ENCODE measurements at places on chromosomes 16 and 17.
A peak's percentile ranks its signal among the peaks of the same experiment; 100 is the strongest.

GRCh38 chr16:25835126-25835525, 143.4 kb downstream of the HS3ST4 start:
- no peak for DNase-seq

- DNase-seq: no peak
Observed at GRCh38 chr17:10698096-10698818, 863 bp downstream of the ADPRM start.

DNA sequence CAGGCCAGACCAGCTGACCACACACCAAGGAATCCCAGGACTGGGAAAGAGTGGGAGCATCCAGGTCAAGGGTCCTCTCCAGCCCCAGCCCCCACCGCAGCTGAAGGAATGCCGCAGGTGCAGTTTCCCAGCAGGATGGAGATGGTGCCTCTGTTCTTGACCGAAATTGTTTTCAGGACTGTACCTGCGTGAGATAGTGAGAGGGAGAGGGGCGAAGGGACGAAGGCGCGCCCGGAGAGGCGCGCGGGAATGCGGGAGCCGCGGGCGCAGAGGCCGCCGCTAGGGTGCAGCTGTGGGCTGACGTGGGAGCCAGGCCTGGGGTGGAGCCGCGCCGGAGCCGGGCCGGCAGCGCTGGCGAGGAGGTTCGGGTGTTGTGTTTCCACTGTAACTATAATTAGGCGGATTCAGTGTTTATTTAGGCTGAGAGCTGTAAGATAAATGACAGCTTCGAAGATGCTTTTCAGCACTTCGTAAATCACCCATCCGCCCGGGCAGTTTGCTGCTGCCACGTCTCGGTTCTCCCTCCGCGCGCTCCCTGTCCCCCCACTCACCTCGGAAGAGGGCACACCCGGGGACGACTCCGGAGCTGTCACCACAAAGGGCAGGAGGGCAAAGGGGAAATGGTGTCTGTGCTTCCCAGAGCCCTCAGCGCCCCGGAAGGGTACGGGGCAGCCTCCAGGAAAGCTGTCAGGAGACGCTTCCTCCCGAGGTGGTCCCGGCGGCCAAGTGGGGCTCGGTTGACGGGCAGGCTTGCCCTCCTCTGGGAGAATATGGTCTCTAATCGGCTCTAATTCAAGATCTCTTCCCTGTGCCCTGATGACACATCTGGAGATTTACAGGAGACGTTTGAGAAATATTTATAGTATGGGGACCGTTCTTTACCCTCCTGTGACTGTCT, 38.2 kb downstream of the HOXB1 start:
- peak; percentile 37 for DNase-seq

- no peak for DNase-seq
Observed at GRCh38 chr17:59846394-59847165, 46.2 kb downstream of the TUBD1 start.

DNA sequence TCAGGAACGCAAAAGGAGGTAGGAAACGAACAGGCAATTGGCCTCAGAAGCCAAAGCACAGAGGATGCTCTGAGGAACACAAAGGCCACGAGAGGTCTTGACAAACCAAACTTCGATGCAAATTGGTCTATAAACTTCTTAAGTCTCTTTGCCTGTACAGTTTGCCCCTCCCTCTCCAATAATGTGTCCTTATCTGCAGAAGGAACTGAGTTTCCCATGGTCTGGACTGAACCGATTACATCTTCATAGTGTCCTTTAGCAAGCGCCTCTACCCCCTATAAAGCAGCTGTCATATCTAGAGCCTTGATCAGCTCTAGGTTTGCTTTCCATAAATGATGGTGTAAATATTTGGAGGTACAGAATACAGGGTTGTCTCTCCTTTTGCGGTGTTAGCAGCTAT, 3.1 kb upstream of the CDRT4 start:
- DNase-seq: no peak

DNA sequence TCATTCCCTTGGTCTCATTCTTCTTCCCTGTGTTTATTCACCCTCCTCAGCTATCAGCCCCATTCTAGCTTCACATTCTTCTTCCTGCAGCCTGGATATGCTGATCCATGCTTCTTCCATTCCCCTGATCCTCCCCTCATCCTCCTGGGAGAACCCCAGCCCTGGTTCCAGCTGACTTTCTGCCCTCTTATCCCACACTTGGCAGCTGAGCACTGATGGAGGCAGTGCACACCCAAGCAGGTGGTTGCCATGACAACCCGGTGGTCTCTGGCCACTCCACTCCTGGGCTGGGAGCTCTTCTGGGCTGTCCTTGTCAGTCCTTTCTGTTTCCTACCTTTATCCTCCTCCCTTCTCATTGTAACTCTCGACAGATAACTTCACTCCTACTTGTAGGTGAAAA, 16.7 kb upstream of the TUBG2 start:
- no peak for DNase-seq

DNA sequence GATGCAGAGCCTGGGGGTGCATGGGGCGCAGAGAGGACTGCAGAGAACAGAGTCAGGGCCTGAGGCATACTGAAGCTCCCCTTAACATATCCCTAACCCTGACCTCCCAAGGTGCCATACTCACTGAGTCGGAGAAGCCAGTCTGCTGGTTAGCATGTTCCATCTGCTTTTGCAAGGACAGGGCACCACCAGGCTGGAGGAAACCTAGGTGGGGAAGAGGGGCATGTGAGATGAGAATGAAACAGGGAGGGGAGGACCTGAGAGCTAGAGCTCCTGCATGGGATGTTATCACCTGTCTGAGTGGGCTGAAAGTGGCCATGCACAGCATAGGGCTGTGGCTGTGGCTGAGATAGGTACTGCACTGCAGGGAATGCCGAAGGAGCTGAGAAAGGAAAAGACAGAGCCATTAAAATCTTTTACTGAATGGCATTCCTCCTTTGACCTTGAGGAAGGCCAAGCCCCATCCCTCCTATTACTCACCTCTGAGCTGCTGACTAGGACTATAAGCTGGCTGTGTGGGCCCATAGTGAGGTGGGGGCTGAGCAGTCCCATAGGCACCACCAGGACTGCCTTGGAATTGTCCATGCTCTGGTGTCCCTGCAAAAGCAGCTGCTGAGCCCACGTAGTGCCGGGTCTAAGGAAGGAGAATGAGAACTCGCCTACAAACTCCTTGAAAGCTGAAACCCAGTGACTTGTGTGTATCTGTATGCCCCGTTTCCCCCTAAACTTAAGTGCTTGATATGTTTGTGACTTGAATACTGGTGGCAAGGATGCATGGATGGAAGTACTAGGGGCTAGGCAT, 1.9 kb downstream of the GPS2 start:
- DNase-seq: no peak

DNA sequence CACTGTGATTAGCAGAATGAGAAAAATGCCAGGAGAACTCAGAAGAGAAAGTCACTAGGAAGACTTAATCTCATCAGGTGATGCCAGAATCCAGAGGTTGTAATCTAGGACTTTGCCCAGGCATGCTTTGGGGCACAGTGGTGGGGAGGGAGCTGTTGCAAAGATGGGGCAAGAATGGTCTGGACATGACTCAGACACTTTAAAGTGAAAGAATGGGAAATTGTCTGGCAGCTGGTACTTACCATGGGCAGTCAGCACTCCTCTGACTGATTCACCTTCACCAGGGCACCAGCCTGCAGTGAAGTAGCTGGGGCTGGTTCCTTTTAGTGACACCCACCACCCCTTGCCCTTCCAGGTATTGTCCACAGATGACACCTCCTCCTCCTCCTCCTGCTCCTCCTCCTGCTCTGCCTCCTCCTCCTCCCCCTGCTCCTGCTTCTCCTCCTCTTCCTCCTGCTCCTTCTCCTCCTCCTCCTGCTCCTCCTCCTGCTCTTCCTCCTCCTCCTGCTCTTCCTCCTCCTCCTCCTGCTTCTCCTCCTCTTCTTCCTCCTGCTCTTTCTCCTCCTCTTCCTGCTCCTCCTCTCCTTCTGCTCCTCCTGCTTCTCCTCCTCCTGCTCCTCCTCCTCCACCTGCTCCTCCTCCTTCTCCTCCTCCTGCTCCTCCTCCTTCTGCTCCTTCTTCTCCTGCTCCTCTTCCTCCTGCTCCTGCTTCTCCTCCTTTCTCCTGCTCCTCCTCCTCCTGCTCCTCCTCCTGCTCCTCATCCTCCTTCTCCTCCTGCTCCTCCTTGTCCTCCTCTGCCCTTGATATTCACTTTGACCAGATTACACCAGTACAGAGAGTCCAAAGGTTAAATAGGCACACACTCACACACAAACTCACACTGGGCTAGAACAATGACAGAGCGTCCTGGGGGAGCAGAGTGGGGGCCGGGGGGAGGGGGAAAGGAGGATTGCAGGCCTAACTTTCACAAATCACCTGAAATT, at the start of gene CHD9NB:
Gene CHD9NB (minus strand): TSS at position 379 of the 983 bp plus-strand sequence. CDS start 8,739 bp downstream, outside the sequence.
- DNase-seq: no peak

DNA sequence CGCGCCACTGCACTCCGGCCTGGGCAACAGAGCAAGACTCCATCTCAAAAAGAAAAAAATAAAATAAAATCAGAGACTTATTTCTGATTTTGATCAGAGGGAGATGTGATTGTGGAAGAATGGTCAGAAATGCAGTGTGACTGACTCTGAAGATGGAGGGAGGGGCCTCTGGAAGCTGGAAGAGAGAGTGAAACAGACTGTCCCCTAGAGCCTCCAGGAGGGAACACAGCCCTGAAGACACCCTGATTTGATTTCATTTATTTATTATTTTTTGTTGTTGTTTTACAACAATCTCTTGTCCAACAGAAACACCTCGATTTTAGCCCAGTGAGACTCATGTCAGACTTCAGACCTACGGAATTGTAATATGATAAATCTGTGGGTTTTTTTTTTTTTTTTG, 26.1 kb downstream of the BCL7C start:
- no peak for DNase-seq

GRCh38 chr16:77912617-77913016, 109.7 kb upstream of the CLEC3A start:
- no peak for DNase-seq

DNA sequence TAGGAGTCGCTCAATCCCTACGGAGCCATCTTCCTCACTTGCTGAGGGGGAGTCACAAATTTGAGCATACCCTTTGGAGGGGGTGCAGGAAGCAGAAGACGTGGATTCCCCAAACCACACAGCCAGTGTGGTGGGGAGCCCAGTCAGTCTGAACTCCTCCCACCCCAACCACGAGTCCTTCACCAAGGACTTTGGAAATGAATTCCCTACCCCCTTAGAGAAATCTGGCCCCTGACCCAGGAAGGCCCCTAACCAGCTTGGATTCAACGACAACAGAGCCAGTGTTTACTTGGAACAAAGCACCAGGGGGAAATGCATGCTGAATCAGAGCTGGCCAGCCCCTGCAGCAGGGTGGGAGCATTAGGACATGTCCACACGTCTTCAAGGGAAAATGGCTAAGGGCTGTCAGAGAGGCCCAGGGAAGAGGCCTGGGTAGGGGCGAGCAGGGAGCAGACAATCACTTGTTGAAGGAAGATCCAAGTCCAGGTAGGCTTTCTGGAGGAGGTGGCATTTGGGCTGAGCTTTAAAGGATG, 5.5 kb upstream of the TMEM92 start:
- DNase-seq: no peak

DNA sequence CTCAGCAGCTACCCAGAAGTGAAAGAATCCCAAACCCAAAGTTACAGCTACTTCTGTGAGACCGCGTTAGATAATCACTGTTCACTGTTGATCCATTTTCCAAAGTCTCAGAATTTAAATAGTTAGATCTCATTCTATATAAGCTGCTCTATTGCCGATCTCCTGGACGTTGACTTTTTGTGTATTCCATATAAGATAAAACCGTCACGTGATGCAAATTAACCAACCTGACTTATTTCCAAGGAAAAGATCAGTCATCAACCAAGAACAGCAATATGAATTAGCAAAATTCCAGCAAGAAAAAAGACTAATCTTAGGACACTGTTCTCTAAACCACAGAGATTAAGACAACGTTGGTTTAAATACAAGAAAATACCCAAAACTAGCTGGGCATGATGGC, 8.3 kb downstream of the ACOX1 start:
- DNase-seq: no peak

DNA sequence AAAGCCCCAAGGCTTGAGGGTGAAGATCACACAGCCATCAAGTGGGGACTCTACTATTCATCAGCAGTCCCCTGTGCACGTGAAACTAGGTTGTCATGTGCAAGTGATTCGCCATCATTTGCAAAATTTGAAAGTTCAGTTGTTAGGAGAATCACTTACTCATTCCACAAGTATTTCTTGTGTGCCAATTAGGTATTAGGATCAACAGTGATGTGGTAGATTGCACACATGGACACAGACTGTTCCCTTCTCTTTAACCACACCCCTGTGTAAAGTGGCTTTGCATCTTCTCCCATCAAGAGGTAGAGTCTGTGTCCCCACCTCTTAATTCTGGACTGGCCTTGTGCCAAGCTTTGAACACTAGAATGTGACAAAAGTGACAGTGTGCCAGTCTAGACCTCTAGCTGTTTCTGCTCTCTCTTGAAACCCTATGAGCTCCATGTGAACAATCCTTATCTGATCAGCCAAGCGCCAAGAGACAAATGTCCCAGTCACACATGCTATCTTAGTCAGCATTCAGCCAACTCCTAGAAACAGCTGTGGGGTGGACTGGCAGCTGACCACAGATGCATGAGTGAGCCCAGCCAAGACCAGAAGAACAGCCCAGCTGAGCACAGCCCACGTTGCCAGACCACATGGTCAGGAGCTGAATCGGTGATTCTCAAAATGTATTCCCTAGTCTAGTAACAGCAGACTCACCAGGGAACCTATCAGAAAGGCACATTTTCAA, 31.5 kb upstream of the SHISA9 start:
- DNase-seq: no peak

DNA sequence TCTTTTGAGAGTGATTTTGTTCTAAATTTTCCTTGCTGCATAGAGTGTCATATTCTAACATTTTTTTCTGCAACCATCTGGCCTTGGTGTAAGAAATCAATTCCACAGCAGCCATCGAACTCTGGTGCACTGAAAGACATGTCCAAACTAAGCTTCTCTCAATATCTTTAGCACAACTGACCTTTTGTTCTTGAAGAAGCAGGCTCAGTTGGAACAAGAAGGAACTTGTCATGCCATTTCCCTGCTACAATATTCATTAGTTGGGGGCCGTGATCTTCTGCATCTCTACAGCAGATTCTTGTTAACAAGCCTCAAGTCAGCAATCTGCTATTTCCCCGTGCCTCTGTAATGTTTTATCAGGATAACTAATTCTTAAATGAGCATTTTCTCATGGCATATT, 1305.6 kb downstream of the CDH11 start:
- DNase-seq: no peak

DNA sequence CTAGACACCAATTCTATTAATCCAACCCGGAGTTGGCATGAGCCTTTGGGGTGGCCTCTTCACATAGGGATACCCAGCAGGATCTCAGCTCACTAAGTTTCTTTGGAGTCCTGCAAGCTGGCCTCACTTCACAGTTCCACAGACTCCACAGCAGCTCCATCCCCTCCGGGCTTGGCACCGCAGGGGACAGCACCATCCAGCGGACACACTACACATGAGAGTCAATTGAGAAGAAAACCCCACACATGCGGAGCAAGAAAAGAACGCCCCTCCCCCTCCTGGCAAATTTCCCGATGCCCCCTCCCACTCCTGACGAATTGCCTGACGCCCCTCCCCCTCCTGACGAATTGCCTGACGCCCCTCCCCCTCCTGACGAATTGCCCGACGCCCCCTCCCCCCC, 31.1 kb downstream of the KLHDC4 start:
- DNase-seq: no peak
